Ovary (tissue), 10 donors: ENCODE measurements at places on chromosomes 11 and 22. TPM values are rescaled to one million over a fixed set of nuclear protein-coding genes. Genes with fewer than 3 reads are reported as not detected.

- DNase-seq = no peak
These were observed 757 bp upstream of the RBFOX2 start for GRCh38 chr22:36029406-36029755.

GRCh38 chr11:112223121-112223520 lies 3.1 kb upstream of the PTS start:
- DNase-seq = no peak

- no peak for DNase-seq
These were observed 170.0 kb upstream of the PDGFD start for GRCh38 chr11:104333977-104334376.

GRCh38 chr11:97989121-97989520 lies 1031.6 kb upstream of the CNTN5 start:
- no peak for DNase-seq

The OR51I2 gene
- polyA plus RNA-seq = not detected

DNA sequence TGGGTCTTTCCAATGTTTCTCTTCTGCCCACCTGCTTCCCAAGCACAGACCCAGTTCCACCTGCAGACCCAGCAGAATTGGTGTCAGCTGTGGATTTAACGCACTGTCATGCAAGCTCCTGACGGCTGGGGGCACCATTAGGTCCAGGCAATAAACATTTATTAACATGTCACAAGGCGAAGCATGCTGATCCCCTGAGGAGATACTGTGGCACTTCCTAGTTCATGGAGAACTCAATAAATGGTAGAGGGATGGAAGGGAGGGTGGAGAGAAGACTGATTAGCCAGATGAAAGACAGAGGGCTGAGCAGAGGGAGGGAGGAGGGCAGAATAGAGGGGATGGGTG lies 68.3 kb upstream of the TSPAN18 start:
- DNase-seq = no peak

DNA sequence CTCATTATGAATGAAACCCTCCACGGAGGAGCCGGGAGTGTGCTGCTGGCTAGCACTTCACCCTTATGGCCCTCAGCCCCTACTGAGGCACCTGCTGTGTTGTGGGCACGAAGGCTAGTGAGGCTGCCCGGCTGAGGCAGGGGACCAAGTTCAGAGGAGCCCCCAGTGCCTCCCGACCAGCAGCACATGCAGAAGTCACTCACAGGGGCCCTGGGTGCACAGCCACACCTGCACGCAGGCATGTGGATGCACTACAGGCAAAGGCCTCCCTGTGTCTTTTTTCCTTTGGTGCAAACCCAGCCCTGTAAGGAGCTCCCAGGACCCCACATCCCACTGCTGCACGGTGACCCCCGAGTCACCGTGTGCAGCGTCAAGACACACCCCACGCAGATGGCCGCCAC lies 261.5 kb downstream of the BRD1 start:
- DNase-seq = no peak

DNA sequence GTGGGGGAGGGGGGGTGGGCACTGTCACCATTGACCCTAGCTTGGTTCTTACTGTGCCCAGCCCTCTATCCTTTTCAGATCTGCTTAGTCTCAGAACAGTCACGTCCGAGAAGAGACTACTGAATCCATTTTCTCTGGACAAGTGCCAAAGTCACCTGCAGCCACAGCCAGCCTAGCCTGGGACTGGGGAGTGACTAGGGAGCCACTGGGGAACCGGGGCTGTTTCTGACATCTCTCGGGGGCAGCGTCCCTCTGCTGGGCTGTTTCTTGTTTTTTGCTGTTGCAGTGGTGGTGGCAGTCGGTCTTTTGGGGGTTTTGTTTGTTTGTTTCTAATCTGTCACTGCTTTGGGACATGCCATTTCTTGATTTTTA lies 8.7 kb downstream of the SLC37A2 start:
- no peak for DNase-seq

The ZNF202 gene
- 9.9 TPM for polyA plus RNA-seq

The CSTPP1 gene
- 25.8 TPM for polyA plus RNA-seq

DNA sequence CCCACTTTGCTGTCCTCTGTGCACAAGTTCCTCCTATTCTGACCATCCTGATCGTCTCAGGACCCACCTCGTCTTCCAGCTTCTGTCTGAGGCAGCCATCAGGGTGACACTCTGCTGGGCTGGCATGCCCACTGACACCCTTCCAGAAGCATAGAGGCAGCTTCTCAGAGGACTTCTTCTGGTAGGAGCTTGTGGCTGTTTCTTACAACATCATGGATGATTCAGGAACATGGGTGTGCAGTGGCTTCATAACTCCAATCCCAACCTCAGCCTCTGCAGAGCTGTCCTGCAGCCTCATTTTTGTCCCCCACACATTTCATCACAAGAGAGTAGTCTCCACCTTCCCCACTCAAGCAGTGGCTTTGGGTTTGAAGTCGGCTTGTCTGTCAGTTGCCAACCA lies 20.9 kb upstream of the CTR9 start:
- DNase-seq = no peak

The HBE1 gene
- not detected for polyA plus RNA-seq

DNA sequence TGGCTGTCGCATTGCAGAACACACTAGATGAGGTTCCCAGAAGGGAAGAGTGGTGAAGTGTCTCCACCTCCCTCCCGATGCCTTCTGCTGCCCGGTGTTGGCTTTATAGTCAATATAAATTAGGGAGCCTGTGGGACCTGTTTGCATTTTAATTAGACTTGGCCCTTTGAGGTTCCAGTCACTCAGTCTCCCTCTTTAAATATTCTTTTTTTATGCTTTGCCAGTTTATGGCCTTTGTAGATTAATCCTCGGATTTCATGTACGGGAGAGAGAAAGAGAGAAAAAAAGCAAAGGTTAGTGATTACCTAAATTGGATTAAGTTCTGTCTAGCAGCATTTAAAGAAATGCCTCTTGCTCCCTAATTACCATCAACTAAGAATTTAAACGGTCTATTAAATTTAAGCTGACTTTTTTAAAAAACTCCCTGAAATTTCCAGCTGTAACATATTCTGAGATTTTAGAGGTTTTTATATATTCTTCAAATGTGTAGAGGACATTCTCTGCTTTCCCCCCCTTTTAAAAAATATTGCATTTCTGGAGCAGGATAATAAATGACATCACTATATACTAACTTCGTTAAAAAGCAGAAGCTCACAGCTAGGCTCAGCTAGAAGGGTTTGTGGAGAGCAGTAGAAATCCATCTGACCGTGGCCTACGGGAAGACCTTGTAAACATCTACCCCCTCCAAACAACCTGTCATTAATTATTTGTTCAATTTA lies 84.4 kb downstream of the PRR5L start:
- DNase-seq = no peak

The UPB1 gene
- polyA plus RNA-seq = 0.69 TPM

The ANO3 gene
- 0.93 TPM for polyA plus RNA-seq

DNA sequence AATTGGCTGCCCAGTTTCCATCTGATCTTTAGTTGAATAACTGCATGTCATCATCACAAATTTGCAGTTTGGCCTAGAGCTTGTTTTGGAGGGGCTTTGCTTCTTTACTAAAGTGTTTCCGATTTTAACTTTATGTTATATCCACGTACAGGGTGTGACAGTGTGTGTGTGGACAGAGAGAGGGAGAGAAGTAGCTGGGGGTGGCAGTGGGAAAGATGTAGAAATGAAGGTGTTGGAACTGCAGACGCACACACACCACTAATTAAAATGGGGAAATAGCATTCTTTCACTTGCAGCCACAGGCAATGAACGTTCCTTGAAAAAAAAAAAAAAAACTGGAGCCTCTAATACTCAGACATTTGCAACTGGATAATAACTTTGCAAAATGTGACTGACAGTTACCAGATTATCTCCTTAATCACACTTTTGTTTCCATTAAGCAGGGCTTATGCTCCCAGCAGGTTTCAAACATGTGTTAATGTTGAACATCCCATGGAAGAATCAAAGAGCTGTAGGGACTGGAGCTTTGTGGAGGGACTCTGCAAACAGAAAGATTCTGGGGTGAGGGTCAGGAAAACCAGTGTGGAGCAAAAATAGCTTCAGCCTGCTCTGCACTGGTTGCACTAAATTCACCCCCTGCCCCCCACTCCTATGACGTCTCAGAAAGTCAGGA lies 238.1 kb upstream of the TENM4 start:
- no peak for DNase-seq

The KCNC1 gene
- polyA plus RNA-seq = 0.18 TPM

GRCh38 chr11:70445091-70445490 lies 46.8 kb downstream of the CTTN start:
- no peak for DNase-seq

DNA sequence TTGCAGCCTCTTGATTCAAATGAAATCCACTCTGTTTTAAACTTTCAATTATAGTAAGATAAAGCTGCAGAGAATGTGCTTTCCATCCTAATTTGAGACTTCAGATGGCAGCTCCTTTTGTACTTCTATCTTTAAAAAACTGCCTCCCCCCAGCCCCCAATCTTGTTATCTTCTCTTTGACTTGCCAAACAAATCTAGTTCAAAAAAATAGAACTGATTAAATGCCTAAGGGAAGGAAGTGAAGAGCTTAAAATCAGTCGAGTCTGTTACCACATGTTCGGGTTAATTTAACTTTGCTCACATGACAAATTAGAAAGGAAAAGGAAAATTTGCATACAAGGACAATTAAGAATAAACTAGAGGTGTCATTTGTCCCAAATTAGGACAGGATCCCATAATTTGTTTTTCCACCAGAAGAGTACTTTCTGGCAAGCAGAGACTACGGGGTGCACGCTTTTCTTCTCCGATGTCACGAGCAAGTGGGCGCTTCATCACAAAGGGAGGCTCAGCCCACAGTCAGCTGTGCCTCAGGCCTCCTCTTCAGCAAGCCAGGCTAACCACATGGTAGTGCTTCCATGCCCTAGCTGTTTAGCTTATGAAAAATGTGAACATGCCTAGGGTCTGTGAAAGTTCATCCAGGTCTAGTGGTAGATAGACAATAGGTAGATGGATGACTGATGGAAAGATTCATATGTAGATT lies 69.0 kb upstream of the LDLRAD3 start:
- no peak for DNase-seq

DNA sequence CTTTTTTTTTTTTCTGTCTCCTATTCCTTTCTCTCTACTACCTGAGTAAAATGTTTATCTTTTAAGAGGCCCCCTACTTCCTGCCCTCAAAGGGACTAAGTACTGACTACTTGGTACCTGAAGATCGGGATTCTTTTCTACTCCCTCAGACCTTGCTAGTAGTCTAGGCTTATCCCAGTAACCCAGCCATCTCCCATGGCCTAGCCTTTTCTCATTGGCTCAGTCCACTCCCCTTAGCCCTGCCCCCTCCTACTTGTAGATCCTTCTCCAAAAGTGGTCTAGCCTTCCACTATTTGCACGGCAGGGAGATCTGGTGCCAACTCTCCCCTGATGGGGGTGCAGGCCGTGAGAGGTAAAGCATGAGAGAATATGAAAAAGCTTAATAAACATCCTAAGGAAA lies 133.7 kb downstream of the RCN1 start:
- no peak for DNase-seq

The CCDC87 gene
- polyA plus RNA-seq = 0.13 TPM

- no peak for DNase-seq
These were observed 185.9 kb upstream of the CCDC90B start for GRCh38 chr11:83471831-83472727.

The INPPL1 gene
- polyA plus RNA-seq = 86.6 TPM

GRCh38 chr22:25940479-25940878 lies 198.5 kb downstream of the MYO18B start:
- DNase-seq = no peak

The GAL3ST1 gene
- 1.9 TPM for polyA plus RNA-seq

- DNase-seq = no peak
These were observed 36.8 kb upstream of the ADORA2A start for GRCh38 chr22:24390576-24390975.

DNA sequence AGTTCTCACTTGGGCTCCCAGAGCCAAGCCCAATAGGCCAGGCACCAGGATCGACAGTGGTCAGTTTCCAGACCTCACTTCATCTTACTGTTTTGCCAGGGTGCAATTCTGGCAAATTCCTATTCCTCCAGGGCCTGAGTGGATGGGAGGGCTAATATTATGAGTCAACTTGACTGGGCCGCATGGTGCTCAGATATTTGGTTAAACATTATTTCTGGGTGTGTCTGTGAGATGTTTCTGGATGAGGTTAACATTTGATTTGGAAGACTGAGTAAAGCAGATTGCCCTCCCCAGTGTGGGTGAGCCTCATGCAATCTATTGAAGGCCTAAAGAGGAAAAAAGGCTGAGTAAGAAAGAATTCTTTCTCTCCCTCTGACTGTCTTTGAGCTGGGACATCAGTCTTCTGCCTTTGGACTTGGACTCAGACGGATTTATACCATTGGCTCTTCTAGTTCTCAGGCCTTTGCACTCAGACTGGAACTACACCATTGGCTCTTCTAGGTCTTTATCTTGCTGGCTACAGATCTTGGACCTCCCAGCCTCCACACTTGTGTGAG lies 132.9 kb upstream of the ZBED5 start:
- DNase-seq = no peak
